ENCODE measurements at places on chromosomes 7 and 10. TPM values are rescaled to one million over a fixed set of nuclear protein-coding genes. Genes with fewer than 3 reads are reported as not detected.

The CCDC146 gene
- 12.1 TPM for total RNA-seq

- no peak for DNase-seq
- peaks cover 53% of the 10 kb centered on the region for H3K4me1 ChIP-seq
- H3K4me3 ChIP-seq, result no peak overlapping the region
- no peak overlapping the region for H3K27ac ChIP-seq
- no peaks in the 10 kb centered on the region for H3K27me3 ChIP-seq
- H3K36me3 ChIP-seq, result no peaks in the 10 kb centered on the region
Measured at GRCh38 chr7:108020585-108020984, 17.6 kb upstream of the LAMB1 start.

The AP1S1 gene
- total RNA-seq, result 63.4 TPM

The PSMG3 gene
- 31.0 TPM for total RNA-seq

The ASB4 gene
- 0.07 TPM for total RNA-seq

The FOXP2 gene
- 13.9 TPM for total RNA-seq

- peaks cover 15% of the 10 kb centered on the region for H3K4me1 ChIP-seq
- H3K27ac ChIP-seq, result no peak overlapping the region
- no peaks in the 10 kb centered on the region for H3K36me3 ChIP-seq
- no peak for DNase-seq
Measured at GRCh38 chr7:29843726-29844125, 37.4 kb downstream of the WIPF3 start.

DNA sequence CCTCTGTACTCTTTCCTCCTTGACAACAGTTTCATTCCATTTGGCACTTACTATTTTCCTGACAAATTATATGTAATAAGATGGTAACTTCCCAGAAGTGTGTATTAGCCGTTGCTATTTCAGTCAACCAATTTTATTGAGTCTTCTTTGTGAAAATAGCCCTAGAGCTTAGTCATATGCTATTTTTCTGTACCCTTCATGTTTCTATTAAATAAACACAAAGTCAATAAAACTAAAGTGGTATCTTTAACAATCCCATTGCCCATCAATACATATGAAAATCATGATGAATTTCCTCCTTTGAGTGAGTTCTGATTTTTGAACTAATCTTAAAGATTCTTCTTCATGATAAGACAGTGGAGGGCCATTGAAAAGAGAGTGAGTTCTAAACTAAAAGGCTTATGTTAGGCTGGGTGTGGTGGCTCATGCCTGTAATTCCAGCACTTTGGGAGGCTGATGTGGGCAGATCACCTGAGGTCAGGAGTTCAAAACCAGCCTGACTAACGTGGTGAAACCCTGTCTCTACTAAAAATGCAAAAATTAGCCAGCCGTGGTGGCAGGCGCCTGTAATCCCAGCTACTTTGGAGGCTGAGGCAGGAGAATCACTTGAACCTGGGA is 5.9 kb upstream of the MYPN start:
- DNase-seq, result no peak
- no peaks in the 10 kb centered on the region for H3K27me3 ChIP-seq
- H3K36me3 ChIP-seq, result no peaks in the 10 kb centered on the region
- no peak overlapping the region for H3K27ac ChIP-seq
- no peak overlapping the region for H3K4me3 ChIP-seq
- peaks cover 5% of the 10 kb centered on the region for H3K4me1 ChIP-seq

The NSUN5 gene
- total RNA-seq, result 18.6 TPM

Measured in mesothelial cell of epicardium (in vitro differentiated cells).